DMS79 treated with DMSO at 0.1 percent for 48 hours (cell line): ENCODE measurements at places on chromosomes 12 and 14.

GRCh38 chr12:38587594-38587993 is 271.0 kb downstream of the ALG10B start:
- no peak for DNase-seq

- DNase-seq, result no peak
Observed at GRCh38 chr14:100105357-100106169, 40.3 kb downstream of the EVL start.

GRCh38 chr14:34857689-34858449 is 17.3 kb downstream of the BAZ1A start:
- DNase-seq, result peak; percentile 57

- no peak for DNase-seq
Observed at GRCh38 chr12:68557011-68557730, 53.5 kb upstream of the RAP1B start.

DNA sequence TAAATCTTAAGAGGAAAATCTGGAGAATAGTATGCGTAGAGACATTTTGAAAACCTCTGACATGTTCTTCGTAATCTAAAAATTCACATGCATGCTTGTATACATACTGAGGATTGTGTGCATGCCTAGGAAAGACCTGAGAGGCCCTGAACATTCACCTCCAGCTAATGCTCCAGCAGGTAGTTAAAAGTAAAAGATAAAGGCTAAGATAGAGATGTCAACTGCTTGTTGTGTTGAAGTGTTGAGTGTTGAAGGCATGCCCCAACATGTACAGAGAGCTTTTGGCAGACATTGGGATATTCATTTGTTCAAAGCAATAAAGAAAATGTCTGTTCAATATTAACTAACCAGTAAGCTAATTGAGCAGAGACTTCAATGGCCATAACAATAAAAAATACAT is 118.6 kb upstream of the SYT1 start:
- DNase-seq, result peak; percentile 87

DNA sequence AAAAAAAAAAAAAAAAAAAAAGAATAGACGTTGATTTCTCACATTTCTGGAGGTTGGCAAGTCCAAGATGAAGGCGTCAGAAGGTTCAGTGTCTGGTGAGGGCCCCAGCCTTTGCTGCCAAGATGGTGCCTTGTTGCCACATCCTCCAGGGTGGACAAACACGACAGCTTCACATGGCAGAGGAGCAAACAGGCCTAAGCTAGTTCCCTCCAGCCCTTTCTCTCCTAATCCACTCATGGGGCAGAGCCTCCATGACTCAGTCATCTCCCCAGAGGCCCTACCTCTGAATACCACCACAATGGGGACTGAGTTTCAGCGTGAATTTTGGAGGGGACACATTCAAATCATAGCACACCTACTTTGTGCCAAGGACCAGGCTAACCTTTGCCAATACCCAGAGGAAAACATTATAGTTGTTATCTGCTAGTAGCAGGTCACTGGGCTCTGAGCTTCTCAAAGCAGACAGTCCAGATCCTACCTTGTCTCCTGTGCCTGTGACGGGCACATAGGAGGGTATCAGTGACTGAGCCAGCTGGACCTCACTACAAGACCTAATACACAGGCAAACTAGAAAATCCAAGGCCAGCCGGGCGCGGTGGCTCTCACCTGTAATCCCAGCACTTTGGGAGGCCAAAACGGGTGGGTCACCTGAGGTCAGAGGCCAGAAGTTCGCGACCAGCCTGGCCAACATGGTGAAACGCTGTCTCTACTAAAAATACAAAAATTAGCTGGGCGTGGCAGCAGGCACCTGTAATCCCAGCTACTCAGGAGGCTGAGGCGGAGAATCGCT is 10.5 kb upstream of the BCL11B start:
- DNase-seq, result no peak

- DNase-seq, result no peak
Observed at GRCh38 chr12:98821866-98822265, 176.8 kb downstream of the APAF1 start.

- DNase-seq, result no peak
Observed at GRCh38 chr12:40158592-40159111, 52.8 kb upstream of the SLC2A13 start.

GRCh38 chr14:57884175-57884574 is 18.3 kb upstream of the SLC35F4 start:
- DNase-seq, result peak; percentile 45

GRCh38 chr14:61358554-61359226 is 37.3 kb downstream of the PRKCH start:
- no peak for DNase-seq

GRCh38 chr12:99352269-99352668 is 295.3 kb upstream of the GARIN6 start:
- DNase-seq, result no peak

GRCh38 chr12:86275356-86275755 is 19.2 kb upstream of the MGAT4C start:
- no peak for DNase-seq

- DNase-seq, result no peak
Observed at GRCh38 chr12:105047308-105047707, 37.0 kb downstream of the ALDH1L2 start.

GRCh38 chr12:40959041-40959440 is 229.1 kb upstream of the PDZRN4 start:
- no peak for DNase-seq

- DNase-seq, result no peak
Observed at GRCh38 chr12:84085046-84085445, 827.6 kb downstream of the SLC6A15 start.
